Hindlimb muscle (tissue), 1 donor: ENCODE measurements at places on chromosomes 2 and 18. TPM values are rescaled to one million over a fixed set of nuclear protein-coding genes. Genes with fewer than 3 reads are reported as not detected.

Gene PECR
- polyA plus RNA-seq, result 8.1 TPM

Gene LYPD6B
- 0.18 TPM for polyA plus RNA-seq

Gene SH2D6
- 0.89 TPM for polyA plus RNA-seq

Gene IL1F10
- polyA plus RNA-seq, result not detected

Gene SPEG
- polyA plus RNA-seq, result 208 TPM

Gene FAP
- polyA plus RNA-seq, result 49.7 TPM

Gene SERPINB7
- polyA plus RNA-seq, result 0.35 TPM

Gene EMILIN1
- polyA plus RNA-seq, result 66.7 TPM

Gene B3GNT7
- polyA plus RNA-seq, result 0.68 TPM

Gene CXCR1
- polyA plus RNA-seq, result not detected

Gene RASGRP3
- 26.4 TPM for polyA plus RNA-seq

Gene RGPD3
- polyA plus RNA-seq, result 0.22 TPM

Gene NFU1
- polyA plus RNA-seq, result 54.1 TPM

Gene REG3G
- polyA plus RNA-seq, result not detected

Gene STON1
- 10.1 TPM for polyA plus RNA-seq

Gene GIGYF2
- 41.3 TPM for polyA plus RNA-seq

Gene IL18RAP
- 0.14 TPM for polyA plus RNA-seq

Gene GPR75
- polyA plus RNA-seq, result 1.9 TPM

Gene TDRD15
- not detected for polyA plus RNA-seq

Gene COL5A2
- 348 TPM for polyA plus RNA-seq

Gene DHRS9
- polyA plus RNA-seq, result 3.0 TPM

Gene SLC5A7
- 0.06 TPM for polyA plus RNA-seq

Gene ABCB11
- polyA plus RNA-seq, result not detected

Gene EVA1A
- 6.7 TPM for polyA plus RNA-seq

Gene AGPS
- 27.5 TPM for polyA plus RNA-seq

Gene KLHL41
- 3,726 TPM for polyA plus RNA-seq

Gene CNRIP1
- polyA plus RNA-seq, result 22.4 TPM

Gene FKBP7
- polyA plus RNA-seq, result 46.3 TPM
